ENCODE measurements at places on chromosomes 12 and 14. TPM values are rescaled to one million over a fixed set of nuclear protein-coding genes. Genes with fewer than 3 reads are reported as not detected.

- H3K27ac ChIP-seq = peak overlapping the region; percentile 63
- peaks cover 98% of the 10 kb centered on the region for H3K4me1 ChIP-seq
- no peaks in the 10 kb centered on the region for H3K27me3 ChIP-seq
- no peak overlapping the region for H3K4me3 ChIP-seq
- no peaks in the 10 kb centered on the region for H3K36me3 ChIP-seq
Measured at GRCh38 chr12:11676052-11676451, 26.6 kb downstream of the ETV6 start.

- H3K27me3 ChIP-seq = no peaks in the 10 kb centered on the region
- DNase-seq = no peak
- peaks cover 74% of the 10 kb centered on the region for H3K4me1 ChIP-seq
- no peak overlapping the region for H3K4me3 ChIP-seq
- H3K27ac ChIP-seq = peak overlapping the region; percentile 58
Measured at GRCh38 chr12:64618953-64619590, 8.8 kb downstream of the RASSF3 start.

DNA sequence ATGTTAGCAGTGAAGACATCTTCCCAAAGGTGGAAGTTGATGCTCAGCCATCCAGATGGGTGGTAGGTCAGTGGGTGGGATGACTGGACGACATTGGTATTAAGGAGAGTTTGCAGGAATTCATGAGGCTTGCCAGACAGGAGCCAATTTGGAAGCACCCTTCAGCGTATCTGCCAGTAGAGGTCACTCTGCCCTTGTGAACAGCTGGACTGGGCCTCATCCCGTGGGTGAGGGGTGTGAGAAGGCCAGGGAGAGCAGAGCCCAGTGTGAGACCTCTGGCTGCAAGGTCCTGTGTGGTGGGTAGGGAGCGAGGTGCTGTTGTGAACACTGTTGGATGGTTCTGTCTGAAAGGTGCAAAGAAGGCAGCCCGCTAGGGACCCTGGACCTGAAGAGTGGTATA lies 37.7 kb downstream of the SLC5A8 start:
- H3K36me3 ChIP-seq = no peaks in the 10 kb centered on the region
- DNase-seq = no peak
- no peaks in the 10 kb centered on the region for H3K27me3 ChIP-seq
- no peak overlapping the region for H3K27ac ChIP-seq
- H3K4me3 ChIP-seq = no peak overlapping the region

DNA sequence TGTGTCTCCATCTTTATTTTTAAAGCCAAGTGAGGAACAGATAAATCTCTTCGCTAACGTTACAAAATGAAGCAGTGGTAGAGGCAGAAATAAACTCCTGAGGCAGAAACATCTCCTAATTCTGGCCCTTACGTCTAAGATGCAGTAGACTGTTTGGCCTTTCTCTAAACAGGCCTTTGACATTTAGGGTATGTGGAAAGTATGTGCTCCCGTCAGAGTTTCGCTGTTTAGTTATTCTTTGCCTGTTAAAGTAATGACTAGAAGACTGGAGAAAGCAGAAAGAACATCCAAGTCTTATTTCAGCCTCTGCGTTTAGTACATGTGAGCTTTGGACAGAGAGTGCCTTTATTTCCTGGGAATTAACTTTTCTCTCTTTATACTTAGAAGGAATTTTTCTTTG lies 216.6 kb downstream of the RAD51B start:
- no peaks in the 10 kb centered on the region for H3K36me3 ChIP-seq
- peak overlapping the region; percentile 88 for H3K27ac ChIP-seq
- no peaks in the 10 kb centered on the region for H3K27me3 ChIP-seq
- peak; percentile 66 for DNase-seq
- no peaks in the 10 kb centered on the region for H3K4me1 ChIP-seq

GRCh38 chr14:86796221-86797074 lies 1196.5 kb downstream of the GALC start:
- H3K36me3 ChIP-seq = no peaks in the 10 kb centered on the region
- no peak overlapping the region for H3K27ac ChIP-seq
- H3K4me1 ChIP-seq = no peaks in the 10 kb centered on the region
- H3K4me3 ChIP-seq = no peak overlapping the region

DNA sequence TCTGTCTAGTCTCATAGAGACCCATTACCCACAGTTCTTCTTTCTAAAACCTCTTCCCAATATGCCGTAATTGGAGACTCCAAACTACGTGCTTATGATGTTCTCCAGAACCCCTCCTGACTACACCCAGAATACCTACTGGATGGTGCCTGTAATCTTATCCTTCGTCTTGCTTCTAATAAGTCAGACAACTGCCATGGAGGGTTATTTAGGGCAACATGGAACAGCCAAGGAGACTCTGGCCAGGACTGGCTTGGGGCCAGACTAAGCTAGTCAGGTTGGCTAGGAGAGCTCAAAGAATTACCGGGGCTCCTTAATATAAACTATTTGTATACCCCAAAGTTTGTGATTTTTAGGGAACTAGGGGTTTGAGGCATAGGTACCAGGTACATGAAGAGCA lies 6.8 kb downstream of the PFKM start:
- no peak overlapping the region for H3K4me3 ChIP-seq
- H3K4me1 ChIP-seq = peaks cover 10% of the 10 kb centered on the region
- H3K27me3 ChIP-seq = no peaks in the 10 kb centered on the region
- H3K27ac ChIP-seq = no peak overlapping the region
- DNase-seq = no peak
- peaks cover 77% of the 10 kb centered on the region for H3K36me3 ChIP-seq

DNA sequence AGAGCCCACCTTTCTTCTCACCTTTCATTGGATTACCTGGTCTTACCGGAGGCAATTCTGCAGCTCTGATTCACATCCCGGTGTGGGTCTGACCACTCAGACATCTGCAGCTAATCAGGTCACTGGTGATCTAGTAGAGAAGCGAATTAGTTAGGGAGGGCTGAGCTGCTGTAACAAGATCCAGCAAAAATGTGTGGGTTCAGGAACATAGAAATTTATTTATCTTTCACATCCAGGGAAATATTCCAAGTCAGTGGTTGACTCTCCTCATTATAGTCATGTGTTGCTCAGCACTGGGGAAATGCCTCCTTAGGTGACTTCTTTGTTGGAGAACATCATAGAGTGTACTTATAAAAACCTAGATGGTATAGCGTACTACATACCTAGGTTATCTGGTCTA lies 218.7 kb upstream of the PELI2 start:
- H3K27me3 ChIP-seq = no peaks in the 10 kb centered on the region
- no peak overlapping the region for H3K4me3 ChIP-seq
- no peaks in the 10 kb centered on the region for H3K4me1 ChIP-seq
- no peak for DNase-seq
- H3K36me3 ChIP-seq = no peaks in the 10 kb centered on the region

The P2RX2 gene
- total RNA-seq = 1.4 TPM

DNA sequence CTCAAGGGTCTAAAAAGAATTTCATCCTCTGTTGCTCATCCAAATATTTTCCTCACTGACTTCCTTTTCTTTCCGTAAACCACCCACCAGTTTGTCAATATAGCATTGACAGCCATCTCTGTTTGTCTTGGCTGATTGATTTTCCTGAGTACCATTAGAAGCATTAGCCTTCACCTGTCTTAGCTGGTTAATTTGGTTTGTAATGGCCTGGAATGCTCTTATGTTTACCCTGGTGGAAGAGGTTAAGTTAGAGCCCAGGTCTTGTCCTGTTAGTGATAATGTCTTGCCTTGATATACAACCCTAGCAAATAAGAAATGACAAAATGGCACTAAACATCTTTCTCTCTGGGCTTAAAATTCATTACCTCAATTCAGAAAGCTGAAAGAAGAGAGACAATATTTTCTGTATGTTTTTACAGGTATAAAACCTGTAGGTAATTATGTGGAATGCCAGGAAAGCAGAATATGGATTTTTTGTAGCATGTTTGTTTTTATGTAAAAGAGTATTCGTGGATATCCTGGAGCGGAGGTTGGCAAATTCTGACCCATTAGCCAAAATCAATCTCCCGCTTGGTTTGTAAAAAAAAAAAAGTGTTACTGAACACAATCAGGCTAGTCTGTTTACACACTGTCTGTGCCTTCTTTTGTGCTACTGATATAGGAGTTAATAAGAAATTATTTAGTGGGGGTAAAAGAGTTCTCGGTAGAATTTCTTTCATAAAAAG lies 224.4 kb upstream of the DAAM1 start:
- H3K27me3 ChIP-seq = no peaks in the 10 kb centered on the region
- no peaks in the 10 kb centered on the region for H3K36me3 ChIP-seq
- no peak for DNase-seq
- H3K4me3 ChIP-seq = no peak overlapping the region
- H3K4me1 ChIP-seq = no peaks in the 10 kb centered on the region

The GPRC5A gene
- 2.4 TPM for total RNA-seq

The NFATC4 gene
- 120 TPM for total RNA-seq

The SNX6 gene
- total RNA-seq = 79.0 TPM

- no peaks in the 10 kb centered on the region for H3K4me1 ChIP-seq
- no peak for DNase-seq
- no peaks in the 10 kb centered on the region for H3K27me3 ChIP-seq
- no peak overlapping the region for H3K4me3 ChIP-seq
Measured at GRCh38 chr12:106049105-106049504, 89.6 kb downstream of the NUAK1 start.

DNA sequence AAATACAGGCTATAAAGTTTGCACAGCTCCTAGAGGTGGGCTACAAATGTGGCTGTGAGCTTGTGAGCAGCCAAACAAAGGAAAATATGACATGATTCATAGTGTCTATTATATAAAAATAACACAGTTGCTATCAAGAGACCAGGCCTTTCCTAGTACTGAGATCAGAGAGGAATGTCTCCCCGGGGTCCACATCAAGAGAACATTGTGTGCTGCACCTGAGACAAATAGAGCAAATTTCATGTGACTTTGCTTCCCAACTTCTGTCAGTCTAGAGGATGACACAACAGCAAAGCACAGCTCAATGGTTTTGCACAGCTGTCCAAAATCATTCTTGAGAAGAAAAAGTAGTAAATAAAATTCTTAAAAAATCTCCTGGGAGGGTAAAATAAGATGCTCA lies 297.5 kb upstream of the PRKD1 start:
- H3K27me3 ChIP-seq = no peaks in the 10 kb centered on the region
- H3K27ac ChIP-seq = peak overlapping the region; percentile 65
- no peaks in the 10 kb centered on the region for H3K36me3 ChIP-seq
- DNase-seq = peak; percentile 74
- H3K4me3 ChIP-seq = no peak overlapping the region

The PKP2 gene
- total RNA-seq = 0.71 TPM

GRCh38 chr12:104506676-104507401 lies 50.1 kb downstream of the CHST11 start:
- no peaks in the 10 kb centered on the region for H3K4me1 ChIP-seq
- H3K4me3 ChIP-seq = no peak overlapping the region
- H3K36me3 ChIP-seq = no peaks in the 10 kb centered on the region
- H3K27ac ChIP-seq = no peak overlapping the region

- H3K27ac ChIP-seq = no peak overlapping the region
- no peaks in the 10 kb centered on the region for H3K4me1 ChIP-seq
- H3K4me3 ChIP-seq = no peak overlapping the region
- H3K36me3 ChIP-seq = no peaks in the 10 kb centered on the region
- no peak for DNase-seq
Measured at GRCh38 chr12:14982991-14983390, 10.1 kb downstream of the PDE6H start.

The CEP170B gene
- 16.1 TPM for total RNA-seq

The ACOT6 gene
- total RNA-seq = not detected

DNA sequence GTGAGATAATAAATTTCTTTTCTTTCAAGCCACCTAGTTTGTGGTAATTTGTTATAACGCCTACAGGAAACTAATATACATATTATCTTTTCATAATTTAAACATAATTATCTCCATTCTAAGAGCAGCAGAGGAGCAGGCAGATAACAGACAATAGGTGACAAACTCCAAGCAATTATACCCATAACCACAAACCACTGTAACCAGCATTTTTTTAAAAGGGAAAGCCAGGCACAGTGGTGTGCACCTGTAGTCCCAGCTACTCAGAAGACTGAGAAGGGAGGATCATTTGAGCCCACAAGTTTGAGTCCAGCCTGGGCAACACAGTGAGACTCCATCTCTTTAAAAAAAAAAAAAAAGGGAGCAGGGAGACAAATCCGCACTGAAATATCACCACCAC lies 54.9 kb downstream of the ATF7 start:
- H3K27me3 ChIP-seq = no peaks in the 10 kb centered on the region
- H3K36me3 ChIP-seq = no peaks in the 10 kb centered on the region
- H3K4me1 ChIP-seq = peaks cover 24% of the 10 kb centered on the region
- H3K27ac ChIP-seq = peak overlapping the region; percentile 36
- no peak for DNase-seq

- no peak for DNase-seq
- H3K4me1 ChIP-seq = no peaks in the 10 kb centered on the region
- no peak overlapping the region for H3K4me3 ChIP-seq
- H3K36me3 ChIP-seq = no peaks in the 10 kb centered on the region
Measured at GRCh38 chr12:15837141-15837790, 44.9 kb upstream of the STRAP start.

GRCh38 chr12:13152281-13152680 lies 44.2 kb upstream of the EMP1 start:
- no peak for DNase-seq
- H3K27me3 ChIP-seq = no peaks in the 10 kb centered on the region
- H3K4me3 ChIP-seq = no peak overlapping the region
- H3K27ac ChIP-seq = no peak overlapping the region
- no peaks in the 10 kb centered on the region for H3K4me1 ChIP-seq

The TEP1 gene
- total RNA-seq = 24.3 TPM

DNA sequence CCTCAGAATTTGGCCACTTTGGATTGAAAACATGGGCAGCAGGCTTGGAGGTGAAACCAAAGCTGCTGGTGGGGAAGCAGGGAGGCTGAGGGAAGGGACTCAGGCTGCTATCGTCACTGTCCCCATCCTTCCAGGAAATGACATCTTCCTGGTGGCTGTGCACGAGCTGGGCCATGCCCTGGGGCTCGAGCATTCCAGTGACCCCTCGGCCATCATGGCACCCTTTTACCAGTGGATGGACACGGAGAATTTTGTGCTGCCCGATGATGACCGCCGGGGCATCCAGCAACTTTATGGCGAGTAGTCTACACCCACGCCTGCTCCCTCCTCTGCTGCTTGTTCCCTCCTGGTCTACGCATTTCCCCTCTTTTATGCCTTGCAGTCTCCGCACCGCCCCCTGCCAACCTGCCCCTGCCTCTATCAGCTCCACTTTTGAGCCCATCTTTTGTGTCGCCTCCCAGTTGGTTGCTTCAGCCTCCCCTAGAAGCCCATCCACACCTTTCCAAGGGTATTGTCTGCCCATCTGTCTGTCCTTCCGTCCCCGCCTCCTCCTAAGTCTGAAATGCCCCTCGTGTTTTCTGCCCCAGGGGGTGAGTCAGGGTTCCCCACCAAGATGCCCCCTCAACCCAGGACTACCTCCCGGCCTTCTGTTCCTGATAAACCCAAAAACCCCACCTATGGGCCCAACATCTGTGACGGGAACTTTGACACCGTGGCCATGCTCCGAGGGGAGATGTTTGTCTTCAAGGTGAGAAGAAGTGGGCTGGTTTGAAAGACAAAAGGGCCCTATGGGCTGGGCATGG lies 6.9 kb downstream of the MMP14 start:
- no peaks in the 10 kb centered on the region for H3K27me3 ChIP-seq
- H3K4me3 ChIP-seq = no peak overlapping the region
- peak overlapping the region; percentile 27 for H3K27ac ChIP-seq
- H3K36me3 ChIP-seq = peaks cover 64% of the 10 kb centered on the region
- H3K4me1 ChIP-seq = no peaks in the 10 kb centered on the region
- DNase-seq = peak; percentile 52

Data from sigmoid colon (tissue), 7 donors.